ENCODE measurements at places on chromosomes 5 and 9.

DNA sequence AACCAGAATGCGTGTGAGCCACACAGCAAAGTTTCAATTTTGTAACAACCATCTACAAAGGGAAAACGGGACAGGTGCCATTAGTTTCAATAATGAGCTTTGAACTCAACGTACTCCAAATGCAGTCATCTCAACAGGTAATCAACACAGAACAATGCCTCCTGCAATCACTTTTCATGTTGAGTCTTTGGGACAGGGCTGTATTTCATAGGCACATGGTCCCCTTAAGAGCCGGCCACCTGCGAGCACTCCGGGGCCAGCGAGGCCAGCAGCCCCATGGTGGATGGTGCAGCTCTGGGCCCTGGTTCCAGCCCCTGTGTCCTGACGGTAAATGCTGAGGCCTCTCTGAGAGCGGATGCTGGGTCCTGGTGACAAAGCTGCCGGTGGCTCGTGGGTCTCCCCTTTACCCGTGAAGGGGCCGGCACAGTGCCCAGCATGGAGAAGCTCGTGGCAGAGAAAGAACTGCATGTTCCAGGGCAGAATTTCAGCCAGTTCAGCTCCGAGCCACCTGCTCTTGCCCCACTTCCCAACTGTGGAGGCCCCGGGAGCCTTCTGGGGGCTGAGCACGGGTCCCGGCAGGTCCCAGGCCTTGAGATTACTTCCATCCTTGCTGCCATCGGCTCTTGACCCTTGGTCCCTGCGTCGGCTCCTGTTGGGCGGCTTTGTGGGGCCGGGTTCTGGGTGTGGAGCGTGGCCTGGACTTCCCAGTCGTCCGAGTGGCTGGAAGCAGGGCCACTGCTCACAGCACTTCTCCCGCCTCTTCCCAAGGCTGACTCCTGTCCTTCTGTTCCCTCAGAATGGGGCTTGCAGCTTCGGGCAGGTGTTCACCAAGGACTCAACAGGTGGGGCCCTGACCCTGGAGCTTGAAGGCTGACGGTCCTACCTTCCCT lies 26.1 kb upstream of the RNU6ATAC start:
- DNase-seq = no peak

- no peak for DNase-seq
Observed at GRCh38 chr5:161258438-161258837, 288.1 kb downstream of the GABRB2 start.

DNA sequence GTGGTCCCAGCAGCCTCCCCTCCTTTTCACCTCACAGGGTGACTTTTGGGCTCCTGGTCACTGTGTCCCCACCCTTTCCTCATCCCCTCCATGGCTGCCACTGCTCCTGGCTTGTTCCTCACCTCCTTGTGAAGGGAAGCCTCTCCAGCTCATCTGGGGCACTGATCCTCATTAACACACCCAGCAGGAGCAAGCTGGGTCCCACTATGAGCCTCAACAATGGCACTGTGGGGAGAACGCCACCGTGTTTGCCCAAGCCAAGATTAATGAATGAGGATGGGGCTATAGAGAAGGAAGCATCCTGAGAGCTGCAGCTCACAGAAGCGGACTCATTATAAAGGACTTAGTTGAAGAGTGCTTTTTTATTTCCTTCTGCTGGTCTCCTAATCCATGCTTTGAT lies 118.4 kb downstream of the MARCHF11 start:
- no peak for DNase-seq

DNA sequence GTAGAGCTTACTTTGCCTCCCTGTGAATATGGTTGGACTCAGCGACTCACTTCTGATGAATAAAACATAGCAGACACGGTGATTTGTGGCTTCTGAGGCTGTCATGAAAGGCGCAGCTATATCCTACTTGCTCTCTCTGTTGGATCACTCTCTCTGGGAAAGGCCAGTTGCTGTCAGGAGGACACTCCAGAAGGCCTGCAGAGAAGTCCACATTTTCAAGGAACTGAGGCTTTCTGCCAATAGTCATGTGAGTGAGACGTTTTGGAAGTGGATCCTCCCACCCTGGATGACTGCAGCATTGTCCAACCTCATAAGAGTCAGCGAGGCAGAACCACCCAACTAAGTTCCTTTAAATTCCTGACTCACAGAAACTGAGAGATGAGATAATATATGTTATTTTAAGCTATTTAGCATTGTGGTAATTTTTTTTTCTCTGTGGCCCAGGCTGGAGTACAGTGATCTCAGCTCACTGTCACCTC lies 156.0 kb upstream of the MAST4 start:
- peak; percentile 98 for DNase-seq

DNA sequence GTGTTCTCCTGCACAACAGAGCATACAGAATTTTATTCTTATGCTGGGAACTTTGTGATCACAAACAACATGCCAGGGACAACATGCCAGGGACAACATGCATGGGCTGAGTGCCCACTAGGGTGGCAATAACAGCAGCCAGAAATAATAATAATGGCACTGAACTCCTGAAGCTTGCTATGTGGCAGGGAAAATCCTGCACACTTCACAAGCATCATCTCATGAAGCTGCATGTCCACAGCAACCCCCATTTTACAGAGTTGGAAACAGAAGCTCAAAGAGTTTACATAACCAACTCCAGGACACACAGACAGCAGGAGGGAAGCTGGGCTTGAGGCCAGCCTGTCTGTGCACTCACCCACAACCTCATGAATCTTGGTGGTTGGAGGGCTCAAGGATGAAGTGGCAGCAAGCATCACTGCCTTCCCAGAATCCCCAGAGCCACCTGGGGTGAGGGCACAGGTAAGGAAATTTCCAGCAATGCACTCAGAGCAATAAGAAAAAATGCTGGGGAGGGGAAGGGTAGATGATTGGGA lies 111.4 kb downstream of the GABBR2 start:
- DNase-seq = no peak

GRCh38 chr5:138064526-138064925 lies 19.3 kb upstream of the WNT8A start:
- DNase-seq = no peak

GRCh38 chr5:25119650-25120049 lies 474.9 kb upstream of the CDH10 start:
- DNase-seq = peak; percentile 14

- no peak for DNase-seq
Observed at GRCh38 chr5:142184988-142185387, 76.4 kb downstream of the NDFIP1 start.

GRCh38 chr9:34654323-34655051 lies 2.5 kb downstream of the IL11RA start:
- no peak for DNase-seq

DNA sequence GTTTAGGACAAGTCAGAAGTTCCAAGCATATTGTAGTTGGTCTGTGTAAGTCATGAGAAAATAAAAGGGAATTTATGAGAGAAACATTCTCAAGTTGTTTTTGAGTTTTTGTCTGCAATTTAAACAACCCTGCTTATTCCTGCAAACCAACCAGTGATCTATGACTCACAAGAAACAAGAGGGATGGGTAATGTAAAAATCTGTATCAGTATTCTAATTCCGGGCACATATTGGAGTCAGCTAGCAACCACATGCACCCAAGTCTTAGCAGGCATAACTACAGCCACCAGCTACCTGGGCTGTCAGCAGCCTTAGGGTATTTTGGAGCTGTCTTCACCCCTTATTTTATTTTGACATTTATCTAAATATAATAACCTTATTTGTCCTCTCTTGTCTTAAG lies 128.7 kb upstream of the APC start:
- DNase-seq = no peak

- no peak for DNase-seq
Observed at GRCh38 chr5:127471211-127471610, 46.2 kb upstream of the PRRC1 start.

DNA sequence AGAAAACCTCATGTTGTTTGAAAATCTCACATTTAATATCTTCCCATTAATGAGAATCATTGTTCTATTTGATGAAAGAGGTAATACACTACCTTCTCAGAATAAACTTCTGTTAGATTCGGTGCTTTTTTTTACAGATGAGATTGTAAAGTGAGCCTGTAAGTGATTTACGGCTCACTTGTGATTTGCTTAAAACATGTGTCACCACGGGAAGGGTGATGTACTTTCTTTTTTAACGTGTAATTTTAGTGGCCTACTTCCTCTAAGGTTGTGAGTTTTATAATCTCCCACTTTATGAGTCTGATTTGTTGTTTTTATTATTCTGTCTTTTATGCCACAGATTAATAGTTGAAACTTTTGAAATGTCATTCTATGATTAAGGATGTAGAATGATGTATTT lies 15.9 kb downstream of the ANXA1 start:
- DNase-seq = no peak

DNA sequence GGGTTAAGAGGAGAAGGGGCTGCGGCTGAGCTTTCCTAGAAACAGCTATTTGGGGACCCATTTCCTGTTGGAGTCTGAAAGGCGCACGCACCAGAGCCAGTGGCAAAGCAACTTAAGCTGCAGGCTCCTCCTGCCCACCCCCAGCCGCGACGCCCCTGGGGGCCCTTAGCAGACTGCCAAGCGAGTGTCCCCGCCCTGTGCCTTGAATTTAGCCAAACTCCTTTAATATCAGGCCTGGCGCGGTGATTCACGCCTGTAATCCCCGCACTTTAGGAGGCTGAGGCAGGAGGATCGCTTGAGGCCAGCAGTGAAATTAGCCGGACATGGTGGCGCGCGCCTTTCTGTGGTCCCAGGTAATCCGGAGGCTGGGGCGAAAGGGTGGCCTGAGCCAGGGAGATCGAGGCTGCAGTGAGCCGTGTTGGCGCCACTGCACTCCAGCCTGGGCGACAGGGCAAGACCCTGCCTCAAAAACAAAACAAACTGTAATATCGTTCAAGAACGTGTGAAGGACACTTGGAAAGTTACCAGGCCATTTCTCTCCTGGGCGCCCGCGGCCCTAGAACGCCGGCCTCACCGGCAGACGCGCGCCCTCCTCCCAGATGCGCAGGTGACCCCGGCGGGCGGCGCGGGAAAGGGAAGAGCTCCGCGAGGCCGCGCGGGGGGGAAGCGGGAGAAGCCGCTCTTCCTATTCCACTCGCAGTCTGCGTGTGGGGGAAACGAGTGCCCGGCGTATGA lies 1.0 kb upstream of the F2R start:
- DNase-seq = peak; percentile 12

- no peak for DNase-seq
Observed at GRCh38 chr5:73390972-73391371, 57.6 kb downstream of the FOXD1 start.

DNA sequence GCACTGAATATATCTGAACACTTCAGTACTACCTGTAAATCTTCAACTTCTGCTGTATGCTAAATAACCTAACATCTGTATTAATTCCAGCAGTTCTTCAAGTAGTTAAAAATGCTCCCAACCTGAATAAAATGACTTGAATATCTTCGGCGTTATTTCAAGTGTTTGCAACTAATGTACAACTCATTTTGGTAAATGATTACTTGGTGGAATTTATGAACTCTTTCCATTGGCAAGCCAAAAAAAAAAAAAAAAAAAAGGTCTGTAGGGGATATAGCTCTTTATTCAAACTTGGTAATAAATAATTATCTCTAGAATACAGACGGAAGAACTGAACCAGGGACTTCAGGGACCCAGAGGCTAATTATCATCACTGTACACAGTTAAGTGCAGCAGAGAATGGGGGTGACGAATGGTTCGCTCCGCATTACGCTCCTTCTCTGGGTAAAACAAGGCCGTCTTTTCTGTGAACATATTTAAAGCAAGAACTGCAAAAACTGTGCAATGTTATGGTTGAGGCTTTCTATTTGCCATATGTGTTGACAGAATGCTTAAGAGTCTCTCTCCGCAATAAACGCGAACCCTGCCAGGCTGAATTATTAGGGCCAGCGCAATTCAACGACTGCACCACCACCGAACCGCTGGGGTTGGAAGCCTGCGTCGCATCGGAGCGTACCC lies 1.9 kb upstream of the ERBIN start:
- DNase-seq = no peak

DNA sequence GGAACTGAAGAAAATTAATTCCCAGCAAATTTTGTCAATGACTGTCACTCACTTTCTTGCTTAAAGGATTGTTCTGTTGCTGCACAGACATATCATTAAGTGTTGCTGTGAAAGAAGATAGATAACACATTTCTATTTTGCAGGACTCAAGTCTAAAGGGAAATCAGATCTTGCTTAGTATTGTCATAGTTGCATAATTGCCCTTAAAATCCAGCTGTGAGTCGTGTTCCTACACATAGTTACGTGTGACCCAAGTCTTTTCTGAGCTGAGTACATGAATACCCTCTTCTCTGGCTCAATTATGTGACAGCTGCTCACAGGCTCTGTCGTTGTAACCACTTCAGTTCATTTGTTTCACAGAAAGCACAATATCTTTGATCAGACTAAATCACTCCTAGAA lies 390.8 kb downstream of the DTWD2 start:
- no peak for DNase-seq

- no peak for DNase-seq
Observed at GRCh38 chr5:125685771-125686170, 737.4 kb upstream of the GRAMD2B start.

- DNase-seq = no peak
Observed at GRCh38 chr5:68268852-68269130, 53.2 kb downstream of the PIK3R1 start.

DNA sequence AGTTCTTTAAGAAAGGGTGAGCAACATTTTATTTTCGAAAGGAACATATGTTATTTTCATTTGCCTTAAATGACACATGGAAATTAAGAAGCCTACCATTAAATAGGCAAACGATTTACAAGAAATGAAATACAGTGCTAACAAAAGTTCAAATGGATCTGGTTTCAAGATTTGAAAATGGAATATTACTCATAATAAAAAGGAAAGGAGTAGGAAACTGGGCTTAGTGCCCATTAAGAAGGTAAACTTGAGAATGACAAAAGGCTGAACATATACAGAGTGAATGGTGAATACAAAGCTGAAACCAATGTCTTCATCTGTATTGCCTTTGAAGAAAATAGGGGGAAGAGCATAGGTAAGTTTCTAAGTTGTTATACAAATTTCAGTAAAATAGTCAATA lies 974.2 kb upstream of the C9orf72 start:
- no peak for DNase-seq

DNA sequence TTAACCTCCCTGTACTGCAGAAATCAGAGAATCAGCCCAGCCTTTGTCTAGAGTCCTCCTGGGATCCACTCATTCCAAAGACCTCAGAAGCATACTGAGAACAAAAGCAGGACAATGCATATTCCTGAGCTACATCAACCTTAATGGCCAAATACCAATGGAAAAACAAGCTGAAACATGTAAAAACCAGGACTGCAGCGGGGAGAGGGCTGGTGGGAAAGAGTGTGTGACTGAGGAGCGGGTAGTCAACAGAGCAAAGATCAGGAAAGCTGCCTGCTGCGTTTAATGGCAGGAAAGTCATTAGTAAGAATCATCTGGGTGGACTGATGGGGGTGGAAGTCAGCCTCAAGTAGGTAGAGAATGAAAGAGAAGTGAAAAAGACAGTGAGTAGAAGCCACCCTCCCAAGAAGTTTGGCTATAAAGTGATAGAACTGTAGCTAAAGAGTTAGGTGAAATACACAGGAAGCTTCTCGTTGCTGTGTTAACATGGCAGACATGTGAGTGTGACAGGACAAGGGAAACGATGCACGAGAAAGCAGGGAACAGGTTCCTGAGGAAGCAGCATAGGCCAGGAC lies 88.1 kb downstream of the OTULIN start:
- DNase-seq = no peak

- no peak for DNase-seq
Observed at GRCh38 chr9:81445331-81445921, 243.9 kb downstream of the TLE1 start.

- peak; percentile 84 for DNase-seq
Observed at GRCh38 chr9:112074250-112075008, 100.7 kb downstream of the SUSD1 start.

- DNase-seq = no peak
Observed at GRCh38 chr5:34621277-34622097, 34.6 kb upstream of the RAI14 start.
